CD4-positive, alpha-beta T cell treated with Interferon gamma for 1 hour (primary cell): ENCODE measurements at places on chromosomes 6 and 20.

GRCh38 chr20:34549291-34549928, 9.1 kb upstream of the MAP1LC3A start:
- no peak for DNase-seq

DNA sequence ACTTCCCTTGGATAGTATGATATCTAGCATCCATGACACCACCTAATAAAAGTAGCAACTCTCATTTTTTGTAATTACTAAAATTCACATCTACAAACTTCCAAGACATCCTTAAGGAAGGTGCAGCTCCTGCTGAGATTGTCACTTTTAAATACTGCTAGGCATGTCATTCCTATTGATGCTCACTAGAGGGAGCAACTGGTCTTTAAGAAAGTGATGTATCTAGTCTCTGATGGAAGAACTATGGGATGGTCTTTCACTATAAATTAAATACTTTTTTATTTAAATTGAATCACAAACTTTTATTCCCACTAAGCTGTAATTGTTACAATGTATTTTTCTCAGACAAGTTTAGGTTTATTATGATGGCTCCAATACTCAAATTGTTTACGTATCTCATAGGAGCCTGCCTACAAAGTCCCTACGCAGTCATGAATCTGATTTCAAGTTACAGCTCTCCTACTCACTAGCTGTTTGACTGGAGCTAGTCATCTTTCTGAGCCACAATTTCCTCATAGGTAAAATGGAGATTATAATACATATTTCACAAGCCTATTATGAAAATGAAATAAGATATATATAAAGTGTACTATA, 8.1 kb upstream of the TSPYL1 start:
- DNase-seq, result no peak

GRCh38 chr20:8800089-8800488, 268.8 kb upstream of the PLCB4 start:
- no peak for DNase-seq

DNA sequence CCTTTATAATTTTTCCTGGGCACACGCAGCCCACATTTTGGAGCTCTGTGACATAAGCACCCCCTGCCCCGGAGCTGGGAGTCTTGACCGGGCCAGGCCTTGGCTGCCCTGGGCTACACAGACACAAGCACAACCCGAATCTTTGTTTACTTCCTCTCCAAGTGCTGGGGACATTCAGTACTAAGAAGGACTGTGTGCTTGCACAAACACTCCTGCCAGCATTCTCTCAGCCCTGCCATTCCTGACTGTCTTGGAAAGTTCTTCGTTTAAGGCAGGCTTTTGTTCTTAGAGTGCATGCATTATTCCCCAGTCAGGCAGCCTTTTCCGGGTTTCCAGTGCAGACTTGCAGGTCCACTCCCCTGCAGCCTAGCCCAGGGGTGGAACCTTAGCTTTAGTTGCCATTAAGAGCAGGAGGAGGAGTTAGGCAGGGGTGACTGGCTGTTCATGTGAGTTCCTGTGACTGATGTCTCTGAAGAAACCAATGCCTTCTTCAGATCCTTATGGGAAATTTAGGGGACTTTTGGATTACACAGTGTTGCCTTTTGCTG, 28.6 kb downstream of the FOXO3 start:
- no peak for DNase-seq

GRCh38 chr6:86822747-86823146, 114.6 kb upstream of the HTR1E start:
- no peak for DNase-seq

DNA sequence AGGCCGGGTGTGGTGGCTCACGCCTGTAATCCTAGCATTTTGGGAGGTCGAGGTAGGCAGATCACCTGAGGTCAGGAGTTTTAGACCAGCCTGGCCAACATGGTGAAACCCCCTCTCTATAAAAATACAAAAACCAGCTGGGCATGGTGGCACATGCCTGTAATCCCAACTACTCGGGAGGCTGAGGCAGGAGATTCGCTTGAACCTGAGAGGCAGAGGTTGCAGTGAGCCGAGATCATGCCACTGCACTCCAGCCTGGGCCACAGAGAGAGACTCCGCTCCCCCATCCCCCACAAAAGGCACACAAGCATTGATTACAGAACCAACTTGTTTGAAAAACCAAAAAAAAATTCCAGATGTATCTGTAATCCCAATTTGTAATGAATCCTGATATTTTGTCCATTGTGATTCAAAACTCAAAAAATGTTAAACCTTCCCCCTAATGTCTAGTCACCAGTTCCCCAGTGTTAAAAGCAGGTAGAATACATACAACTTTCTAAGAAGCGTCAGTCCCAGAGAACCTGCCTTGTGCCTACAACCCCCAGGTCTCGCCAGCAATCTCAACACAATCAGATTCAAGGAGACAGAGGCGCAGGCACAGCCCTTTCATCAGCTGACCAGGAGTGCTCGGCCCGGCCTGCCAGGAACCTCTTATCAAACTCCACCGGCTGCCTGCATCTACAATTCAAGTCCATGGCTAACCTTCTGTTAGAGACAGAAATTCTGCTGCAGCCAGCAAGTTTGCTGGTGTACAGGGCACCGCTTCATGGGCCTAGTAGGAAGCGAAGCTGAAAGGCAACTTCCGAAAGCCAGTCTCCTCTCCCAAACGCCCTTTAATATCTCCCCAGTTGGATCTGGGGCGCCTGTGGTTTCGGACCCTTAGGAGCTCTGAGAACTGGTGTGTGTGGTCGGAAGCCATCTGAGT, 2.1 kb downstream of the EZR start:
- DNase-seq, result peak; percentile 46

GRCh38 chr6:160927416-160927815, 64.2 kb upstream of the MAP3K4 start:
- DNase-seq, result no peak

GRCh38 chr6:42433409-42433808, 18.3 kb downstream of the TRERF1 start:
- no peak for DNase-seq

GRCh38 chr6:165052561-165053480, 256.6 kb downstream of the C6orf118 start:
- no peak for DNase-seq

DNA sequence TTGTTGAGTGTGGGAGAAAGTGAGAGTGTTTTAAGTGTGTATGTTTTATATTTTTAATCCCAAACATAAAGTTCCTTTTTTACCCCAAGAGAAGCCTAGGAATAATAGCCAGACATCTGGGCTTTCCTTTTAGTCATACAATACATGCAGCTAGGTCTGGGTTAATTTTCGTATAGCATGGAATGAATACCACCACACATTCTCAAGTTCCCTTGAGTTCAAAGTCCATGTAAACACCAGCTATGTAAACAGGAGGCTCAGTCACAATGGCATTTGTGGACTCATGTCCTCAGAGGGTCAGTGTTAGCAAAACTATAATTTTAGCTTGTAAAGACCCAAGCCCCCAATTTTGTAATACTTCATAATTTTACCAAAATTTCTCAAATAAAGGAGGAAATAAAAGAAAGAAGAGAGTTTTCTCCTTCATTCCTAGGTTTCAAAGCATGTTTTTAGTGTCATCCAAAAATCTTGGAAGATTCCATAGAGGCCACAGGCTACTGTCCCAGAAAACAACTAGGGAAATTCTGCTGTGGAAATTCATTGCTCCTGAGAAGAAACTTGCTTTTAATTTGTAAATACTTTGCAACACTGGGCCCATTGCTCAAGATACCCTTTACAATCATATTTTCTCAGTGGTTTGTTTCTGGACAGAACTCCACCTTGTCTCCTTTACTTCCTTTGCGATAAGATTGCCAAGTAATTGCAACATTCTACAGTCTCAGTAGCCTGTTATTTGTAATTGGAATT, 671.2 kb downstream of the COL12A1 start:
- no peak for DNase-seq

- no peak for DNase-seq
Measured at GRCh38 chr6:45877970-45878590, 137.6 kb downstream of the CLIC5 start.

DNA sequence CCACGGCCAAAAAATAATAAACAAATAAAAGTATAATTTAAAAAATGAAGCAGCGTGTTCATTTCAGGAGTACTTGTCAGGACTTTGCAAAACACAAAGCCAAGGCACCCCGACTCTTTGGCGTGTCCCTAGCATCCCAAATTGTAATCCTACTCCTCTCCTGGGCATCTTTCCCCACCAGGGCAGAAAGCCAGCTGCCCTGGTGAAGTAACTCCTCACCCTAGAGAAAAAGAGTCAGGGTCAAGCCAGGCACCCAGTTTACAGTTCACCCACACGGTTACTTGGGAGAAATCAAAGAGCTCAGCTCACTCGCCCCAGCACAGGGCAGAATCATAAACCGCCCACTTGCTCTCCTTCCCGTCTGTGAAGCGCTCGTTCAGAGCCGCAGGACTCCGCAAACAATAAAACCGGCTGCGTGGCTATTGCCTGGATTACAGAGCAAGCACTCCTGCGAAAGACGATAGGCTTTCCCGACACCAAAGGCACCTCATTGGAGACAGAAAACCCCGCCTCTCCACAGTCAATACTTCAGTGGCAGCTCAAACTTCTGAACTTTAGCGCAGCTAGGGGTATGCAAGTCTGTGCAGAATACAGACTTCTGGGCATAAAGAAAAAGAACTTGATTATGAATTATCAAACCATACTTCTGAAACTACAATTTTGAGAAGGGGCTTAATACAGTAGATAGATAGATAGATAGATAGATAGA, 73.0 kb upstream of the NHSL1 start:
- no peak for DNase-seq

DNA sequence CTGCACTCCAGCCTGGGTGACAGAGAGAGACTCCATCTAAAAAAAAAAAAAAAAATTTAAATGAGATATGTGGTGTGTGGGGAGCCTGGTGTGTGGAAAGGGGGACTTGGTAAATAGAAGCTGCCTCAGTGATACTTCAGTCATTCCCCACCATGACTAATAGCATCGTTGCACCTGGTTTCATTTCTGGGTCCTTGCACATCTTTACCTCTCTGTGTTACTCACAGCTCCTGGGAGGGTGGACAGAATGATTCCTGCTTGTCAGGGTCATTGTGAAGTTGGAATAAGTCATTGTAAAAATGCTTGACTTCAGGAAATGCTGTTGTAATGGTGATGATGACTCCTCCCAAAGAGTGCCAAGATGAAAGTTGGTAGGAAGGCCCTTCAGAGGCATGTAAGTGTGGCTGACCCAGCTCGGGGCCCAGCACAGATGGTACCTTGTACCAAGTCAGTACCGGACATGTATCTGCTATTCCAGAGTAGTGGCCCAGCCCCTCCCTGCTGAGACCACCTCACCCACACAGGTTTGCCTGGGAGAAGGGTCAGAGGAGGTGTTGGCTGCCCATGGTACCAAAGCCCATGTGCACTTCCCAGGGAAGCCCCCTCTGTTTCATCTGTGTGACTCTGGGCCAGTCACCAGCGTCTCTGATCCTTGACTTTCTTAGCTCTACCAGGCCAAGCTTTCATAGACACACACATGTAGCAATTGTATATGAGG, 48.4 kb downstream of the PLAGL2 start:
- no peak for DNase-seq

DNA sequence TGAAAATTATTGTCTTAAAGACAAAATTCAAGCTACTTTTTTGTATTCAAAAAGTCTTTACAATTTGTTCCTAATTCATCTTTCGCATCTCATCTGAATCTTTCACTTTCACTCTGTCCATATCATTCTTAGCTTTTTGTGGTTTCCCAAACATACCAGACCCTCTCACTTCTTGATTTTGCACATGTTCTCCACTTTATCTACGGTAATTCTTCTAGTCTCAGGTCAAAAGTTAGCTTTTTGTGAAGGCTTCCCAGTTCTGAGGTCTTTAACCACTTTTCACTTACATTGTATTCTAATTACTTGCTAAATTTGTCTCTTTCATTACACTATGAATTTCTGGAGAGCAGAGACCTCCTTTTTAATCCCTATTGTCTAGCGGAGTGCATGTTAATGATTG, 34.6 kb upstream of the EPHA7 start:
- DNase-seq, result no peak
